ENCODE measurements at places on chromosomes 1 and 21.
A peak's percentile ranks its signal among the peaks of the same experiment; 100 is the strongest.

DNA sequence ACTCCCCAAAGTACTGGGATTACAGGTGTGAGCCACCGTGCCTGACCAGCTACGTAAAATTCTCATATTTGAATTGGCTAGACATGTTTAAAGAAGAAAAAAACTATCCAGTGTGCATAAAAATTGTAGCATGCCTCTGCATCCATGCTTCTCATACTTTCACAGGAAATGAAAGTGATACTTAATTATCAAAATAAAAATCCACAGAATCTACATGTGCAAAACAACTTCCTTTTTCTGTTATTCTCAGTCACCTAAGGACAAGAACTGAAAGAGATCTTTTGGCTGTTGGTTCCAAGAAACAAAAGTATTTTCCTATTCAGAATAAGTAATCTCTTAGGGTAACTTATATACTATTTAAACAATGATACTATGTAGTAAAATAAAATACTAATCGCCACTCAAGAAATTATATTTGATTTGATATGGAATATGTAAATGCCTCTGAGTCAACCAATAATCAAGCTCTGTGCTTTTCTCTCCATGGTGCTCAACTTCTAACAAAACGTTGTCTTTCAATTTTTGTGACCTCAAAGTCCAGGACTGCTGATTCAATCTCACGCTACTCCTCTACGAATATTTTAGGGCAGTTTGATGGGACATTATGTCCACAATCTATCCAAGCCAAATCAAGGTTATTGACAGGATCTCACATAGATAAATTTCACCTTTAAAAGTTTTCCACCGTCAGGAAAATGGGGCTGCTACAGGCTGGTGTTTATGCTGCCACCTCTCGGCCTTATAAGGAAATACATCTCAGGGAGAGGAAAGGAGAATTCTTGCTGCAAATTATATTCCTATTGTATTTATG, 102.7 kb downstream of the ZNF281 start:
- peak; percentile 13 for DNase-seq

DNA sequence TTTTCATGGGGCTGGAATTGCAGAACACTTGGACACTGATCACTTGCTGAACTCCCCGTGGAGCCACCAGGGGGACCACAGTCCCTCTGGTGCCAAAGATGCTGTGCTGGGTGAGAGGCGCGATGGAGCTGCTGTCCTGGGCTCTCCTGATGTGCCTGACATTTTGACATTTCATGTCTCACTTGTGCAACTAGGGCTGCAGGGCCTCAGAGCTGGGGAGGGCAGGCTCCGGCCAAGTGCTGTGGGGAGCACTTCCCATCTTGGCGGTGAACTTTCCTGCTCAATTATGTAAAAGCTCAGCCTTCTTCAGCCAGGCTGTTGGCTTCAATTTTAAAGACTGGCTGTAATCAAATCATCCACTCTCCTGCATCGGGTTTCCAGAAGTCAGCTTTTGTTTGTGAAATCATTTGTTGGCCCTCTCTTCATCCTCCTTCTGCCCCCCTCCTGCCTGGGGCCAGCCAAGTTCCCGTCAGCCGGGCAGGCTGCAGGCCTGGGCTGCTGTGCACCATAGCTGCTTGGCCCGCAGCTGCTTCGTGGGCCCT, 36.8 kb downstream of the KCNAB2 start:
- DNase-seq = peak; percentile 47

DNA sequence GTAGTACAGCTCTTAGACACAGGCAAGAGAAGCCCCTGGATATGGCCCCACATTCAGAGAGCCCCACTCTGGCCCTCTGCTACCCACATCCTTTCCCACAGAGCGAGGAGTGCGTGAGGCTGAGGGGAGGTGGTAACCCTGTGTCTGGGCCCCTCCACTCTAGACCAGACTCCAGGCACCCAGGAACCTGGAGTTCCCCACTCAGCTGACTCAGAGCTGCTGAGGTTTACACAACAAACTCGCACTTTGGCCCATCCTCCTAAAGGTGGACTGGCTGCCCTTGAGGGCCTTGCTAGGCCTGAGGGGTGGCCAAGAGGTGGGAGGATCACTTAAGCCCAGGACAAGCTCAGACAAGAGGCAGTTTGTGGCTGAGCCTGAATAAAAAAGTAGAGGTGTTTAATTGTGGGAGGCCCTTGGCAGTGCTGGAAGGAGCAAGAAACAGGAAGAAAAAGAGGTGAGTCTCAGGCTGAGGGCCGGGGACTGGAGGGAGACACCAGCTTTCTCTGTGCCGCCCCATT, 10.7 kb downstream of the MR1 start:
- no peak for DNase-seq

DNA sequence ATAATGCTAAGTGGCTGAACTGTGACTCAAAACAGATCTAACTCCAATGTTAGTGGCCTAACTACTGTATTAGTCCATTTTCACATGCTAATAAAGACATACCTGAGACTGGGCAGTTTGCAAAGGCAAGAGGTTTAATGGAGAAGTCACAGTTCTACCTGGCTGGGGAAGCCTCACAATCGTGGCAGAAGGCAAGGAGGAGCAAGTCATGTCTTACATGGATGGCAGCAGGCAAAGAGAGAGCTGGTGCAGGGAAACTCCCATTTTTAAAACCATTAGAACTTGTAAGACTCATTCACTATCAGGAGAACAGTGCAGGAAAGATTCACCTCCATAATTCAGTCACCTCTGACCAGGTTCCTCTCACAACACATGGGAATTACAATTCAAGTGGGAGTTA, 79.7 kb upstream of the CACYBP start:
- DNase-seq = no peak

GRCh38 chr1:26838474-26839338, 12.2 kb downstream of the ZDHHC18 start:
- no peak for DNase-seq
